ENCODE measurements at places on chromosomes 12 and 14.
A peak's percentile ranks its signal among the peaks of the same experiment; 100 is the strongest.

DNA sequence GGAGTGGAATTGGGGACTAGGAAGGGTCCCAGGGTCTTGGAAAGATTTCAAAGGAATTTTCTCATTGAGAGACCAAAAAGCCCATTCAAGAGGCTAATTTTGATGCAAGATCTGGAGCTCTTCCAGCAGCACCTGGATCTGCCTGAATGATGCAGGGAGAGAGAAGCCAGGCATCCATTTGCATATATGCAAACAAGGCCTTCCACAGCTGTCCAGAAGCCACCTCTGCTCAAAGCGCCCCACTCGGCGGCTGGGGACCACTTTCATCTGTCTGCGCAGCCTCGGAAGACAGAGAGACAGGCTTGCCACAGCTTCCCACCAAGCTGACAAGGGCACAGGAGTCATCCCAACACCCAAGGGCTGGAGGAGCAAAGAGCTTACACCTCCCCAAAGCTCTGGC is 295.6 kb downstream of the DPF3 start:
- no peak for DNase-seq

- DNase-seq: peak; percentile 42
Observed at GRCh38 chr14:35390577-35391387, 13.8 kb downstream of the NFKBIA start.

DNA sequence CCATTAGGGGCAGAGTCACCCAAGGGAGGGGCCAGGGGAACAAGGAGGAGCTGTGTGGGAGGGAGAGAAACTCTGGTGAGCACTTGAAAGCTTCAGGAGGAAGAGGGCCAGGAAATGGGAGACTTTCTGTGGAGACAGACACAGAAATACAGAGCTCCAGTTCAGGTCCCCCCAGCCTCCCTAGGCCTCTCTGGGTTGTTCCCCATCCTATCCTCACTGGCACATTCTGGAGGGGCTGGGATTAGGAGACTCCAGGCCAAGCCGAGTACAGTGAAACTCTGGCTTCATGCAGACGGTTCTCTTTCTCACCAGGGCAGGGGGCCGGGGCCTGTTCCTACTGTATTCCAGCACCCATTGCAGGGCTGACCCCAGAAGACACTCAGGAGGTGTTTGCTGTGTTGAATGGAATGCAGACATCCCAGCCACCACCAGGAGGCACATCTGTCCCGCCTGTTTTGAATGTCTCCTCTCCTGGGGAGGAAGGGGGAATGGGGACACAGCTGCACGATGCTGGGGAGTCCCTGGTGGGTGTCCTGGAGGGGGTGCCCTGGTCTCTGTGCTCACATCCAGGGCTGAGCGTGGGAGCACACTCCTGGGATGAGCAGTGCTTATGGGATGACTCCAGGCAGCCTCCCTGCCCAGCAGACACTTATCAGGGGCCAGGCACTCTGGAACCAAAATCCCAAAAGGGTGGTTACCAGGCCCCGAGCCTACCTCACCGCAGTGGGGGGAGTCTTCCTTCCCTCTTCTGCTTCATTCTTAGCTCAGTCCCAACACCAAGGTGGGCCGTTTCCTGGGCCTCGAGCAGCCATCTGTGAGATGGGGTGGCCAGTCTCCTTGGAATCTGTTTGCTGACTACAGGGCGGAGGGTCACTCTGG is 5.5 kb upstream of the KRT84 start:
- peak; percentile 48 for DNase-seq

GRCh38 chr14:66152747-66153146 is 333.4 kb upstream of the CCDC196 start:
- DNase-seq: no peak

- DNase-seq: no peak
Observed at GRCh38 chr14:66330228-66330627, 155.9 kb upstream of the CCDC196 start.

DNA sequence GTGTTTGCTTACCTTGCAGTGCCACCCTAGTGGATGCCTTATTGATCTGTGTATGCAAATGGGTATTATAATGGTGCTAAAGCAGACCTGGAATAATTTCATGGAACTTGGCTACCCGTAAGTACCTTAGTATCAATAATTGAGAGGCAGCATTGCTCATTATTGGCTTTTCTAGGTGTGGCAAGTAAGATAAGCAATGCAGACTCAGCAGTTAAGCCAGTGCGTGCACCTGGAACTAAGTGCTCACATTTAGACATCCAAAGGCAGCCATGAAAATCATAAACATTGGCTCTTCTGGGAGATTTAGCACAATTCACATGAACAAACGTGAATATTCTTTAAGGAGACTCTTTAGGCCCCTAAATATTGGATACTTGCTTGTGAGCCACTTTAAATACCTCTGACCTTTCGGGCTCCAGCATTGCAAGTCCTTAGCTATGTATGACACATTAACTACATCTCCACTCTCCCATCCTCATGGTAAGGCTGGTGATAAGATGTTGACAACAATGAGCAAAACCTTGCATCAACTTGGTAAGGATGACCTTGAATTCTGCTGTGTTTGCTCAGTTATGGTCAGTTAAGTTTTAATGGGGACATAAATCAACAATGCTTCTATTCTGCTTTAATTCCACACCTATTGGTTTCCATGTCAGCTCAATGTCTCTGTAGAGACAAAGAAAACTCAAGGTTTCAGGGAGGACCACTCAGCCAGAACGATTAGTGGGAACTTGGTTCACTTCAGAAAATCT is 112.0 kb downstream of the SLC5A8 start:
- DNase-seq: no peak

DNA sequence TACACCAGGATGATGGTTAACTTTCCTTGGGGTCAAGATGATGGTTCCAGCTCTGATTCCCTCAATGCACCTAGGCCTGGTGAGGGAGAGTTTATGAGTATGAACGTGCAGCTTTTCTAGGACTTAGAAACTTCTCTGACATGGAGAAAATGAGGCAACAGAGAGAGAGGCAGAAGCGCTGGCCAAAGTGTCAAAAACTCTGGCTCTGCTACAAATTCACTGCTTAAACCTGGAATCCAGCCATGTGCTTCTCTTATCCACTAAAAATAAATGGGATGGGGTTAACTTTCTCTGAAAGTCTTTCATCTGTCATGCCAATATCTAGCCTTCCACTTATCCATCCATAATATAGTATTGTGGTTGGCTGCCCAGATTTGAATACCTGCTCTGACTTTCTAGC is 568.7 kb downstream of the MED13L start:
- DNase-seq: no peak

DNA sequence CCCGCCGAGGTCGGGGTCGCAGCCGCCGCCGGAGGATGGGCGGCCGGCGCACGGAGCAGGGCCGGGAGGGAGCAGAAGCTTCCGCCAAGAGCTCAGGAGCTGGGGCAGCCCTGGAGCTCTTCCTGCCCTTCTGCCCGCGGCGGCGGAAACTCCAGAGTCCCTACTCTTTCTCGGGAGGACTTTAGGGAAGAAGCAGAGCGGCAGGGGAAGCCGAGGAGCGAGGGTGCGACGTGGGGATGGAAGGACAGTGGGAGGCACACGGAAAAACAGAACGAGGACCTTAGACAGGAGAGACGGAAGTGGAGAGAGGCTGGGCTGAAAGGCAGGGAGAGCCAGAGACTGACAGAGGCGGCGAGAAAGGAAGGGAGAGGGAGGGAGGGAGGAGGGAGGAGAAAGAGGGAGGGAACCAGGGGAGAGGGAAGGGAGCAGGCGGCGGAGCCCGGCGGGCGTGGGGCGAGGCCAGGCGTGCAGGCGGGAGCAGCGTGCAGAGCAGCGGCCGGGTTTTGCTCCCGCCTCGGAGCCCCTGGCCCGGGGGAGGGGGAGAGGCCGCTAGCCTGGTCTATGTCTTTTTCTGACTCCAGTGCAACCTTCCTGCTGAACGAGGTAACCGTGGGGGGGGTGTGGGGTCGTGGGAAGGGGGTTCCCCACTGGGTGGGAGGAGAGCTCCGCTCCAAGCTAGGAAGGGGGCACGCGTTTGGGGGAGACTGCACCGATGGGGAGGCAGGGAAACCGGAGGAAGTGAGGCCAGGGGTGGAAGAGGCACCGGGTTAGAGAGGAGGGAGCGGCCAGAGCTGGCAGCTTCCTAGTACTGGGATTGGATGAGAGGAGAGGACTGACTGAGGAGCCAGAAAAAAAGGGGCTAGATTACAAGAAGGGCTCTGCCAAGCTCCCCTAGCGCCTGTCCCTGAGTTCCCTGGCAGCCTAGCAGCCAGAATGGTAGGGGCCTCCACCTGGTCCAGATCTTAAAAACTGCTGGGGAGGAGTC is 2.9 kb upstream of the CACNB3 start:
- DNase-seq: peak; percentile 92

DNA sequence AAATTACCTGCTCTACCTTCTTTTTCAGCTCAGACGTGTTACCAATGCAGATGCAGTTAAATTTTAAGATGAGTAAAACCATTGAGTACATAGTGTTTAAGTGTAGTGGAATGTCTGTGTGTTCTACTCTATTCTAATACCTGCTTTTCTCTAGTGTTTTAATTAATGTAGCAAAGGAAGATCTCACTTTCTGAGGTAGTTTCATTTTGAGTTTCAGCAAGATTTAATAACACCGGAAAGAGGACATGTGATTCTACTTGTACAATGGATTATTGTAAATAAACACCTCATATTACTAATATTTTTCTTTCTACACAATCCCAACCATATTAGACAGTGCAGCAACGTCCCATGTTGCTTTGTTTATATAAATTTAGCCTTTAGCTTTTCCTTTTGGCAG is 315.4 kb downstream of the RAD51B start:
- no peak for DNase-seq

- DNase-seq: peak; percentile 80
Observed at GRCh38 chr12:57182918-57183575, 33.5 kb upstream of the NXPH4 start.

DNA sequence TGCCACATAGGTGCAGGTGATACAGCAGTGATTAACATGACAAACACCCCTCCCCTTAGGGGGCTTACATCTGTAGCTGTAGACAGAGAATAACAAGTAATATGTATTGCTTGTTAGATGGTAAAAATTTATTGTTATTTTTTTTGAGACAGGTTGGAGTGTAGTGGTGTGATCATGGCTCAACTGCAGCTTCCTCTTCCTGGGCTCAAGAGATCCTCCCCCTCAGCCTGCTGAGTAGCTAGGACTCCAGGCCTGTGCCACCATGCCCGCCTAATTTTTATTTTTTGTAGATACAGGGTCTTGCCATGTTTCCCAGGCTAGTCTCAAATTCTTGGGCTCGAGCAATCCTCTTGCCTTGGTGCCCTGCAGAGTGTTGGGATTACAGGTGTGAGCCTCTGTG is 19.8 kb downstream of the DIP2B start:
- no peak for DNase-seq

DNA sequence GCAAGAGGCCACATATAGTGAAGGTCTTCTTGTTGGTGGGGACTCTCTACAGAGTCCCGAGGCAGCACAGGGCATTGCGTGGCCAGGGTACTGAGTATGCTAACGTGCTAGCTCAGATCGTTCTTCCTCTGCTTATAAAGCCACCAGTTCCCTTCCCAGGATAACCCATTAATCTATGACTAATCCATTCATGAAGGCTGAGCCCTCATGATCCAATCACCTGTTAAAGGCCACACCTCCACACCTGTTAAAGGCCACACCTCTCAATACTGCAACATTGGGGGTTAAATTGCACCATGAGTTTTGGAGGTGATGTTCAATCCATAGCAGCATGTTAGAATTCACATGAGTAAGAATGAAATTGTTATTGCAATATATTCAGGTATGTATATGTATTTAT is 12.8 kb upstream of the YARS2 start:
- no peak for DNase-seq

- DNase-seq: peak; percentile 67
Observed at GRCh38 chr12:88062474-88062873, 33.3 kb upstream of the C12orf50 start.

- no peak for DNase-seq
Observed at GRCh38 chr12:115869604-115870003, 407.9 kb downstream of the MED13L start.

DNA sequence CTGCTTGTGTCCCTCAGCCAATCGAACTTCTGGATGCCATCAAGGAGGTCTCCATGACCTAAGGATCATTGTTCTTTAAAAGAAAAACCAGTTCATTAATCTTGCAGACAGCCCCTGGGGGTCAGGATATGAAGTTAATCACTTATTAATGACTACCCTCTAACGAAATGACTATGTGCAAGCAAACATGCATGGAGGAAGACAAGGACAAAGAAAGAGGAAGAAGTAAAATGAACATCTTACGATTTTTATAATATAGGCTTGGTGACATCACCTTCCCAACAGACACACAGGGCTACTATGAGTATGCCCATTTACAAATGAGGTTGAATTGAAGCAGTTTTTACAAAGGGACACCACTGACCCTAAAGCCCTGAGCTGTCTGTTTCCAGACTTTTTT is 111.1 kb upstream of the AMIGO2 start:
- no peak for DNase-seq

DNA sequence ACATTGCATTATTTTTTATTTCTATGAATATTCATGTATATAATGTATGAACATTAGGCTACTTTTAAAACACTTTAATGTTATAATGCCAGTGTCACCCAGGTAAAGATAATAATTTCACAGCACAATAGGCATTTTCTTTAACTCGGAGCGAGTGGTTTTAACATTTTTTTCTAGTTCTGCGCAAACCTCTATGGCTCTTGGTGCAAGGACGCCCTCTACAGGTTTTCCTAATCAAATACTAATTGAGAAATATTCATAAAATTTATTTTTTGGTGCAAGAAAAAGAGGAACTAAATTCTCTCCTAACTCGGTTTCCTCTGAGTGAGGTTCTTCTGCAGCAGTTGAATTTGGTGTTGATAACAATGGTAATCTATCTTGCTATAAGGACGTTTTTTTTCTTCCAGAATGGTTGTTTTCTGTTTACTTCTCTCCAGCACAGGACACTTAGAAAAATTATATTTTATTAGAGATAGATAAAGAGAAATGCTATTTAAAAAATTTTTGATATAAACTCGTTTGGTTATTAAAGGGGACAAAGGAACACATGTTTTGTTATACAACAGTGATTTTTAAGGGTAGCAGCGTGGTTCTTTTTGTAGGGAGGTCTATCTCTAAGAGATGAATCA is 2.4 kb upstream of the WIF1 start:
- DNase-seq: peak; percentile 92

DNA sequence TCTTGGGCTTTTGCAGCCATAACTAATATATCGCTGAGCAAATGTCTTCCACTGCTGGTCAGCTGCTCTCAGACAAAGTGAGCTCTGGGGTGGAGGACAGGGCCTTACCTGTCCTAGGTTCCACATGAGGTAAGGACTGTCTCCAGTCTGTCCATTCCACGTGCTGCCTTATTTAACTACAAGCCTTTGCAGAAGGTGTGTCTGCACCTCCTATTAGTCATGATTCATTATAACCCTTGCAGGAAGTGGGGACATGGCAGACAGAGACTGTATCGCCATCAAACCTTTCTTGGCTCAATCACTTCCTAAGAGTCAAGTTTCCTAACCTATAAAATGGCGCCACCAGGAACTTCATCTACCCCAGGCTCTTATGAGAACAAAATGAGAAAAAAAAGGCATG is 46.9 kb downstream of the SLC25A47 start:
- no peak for DNase-seq

DNA sequence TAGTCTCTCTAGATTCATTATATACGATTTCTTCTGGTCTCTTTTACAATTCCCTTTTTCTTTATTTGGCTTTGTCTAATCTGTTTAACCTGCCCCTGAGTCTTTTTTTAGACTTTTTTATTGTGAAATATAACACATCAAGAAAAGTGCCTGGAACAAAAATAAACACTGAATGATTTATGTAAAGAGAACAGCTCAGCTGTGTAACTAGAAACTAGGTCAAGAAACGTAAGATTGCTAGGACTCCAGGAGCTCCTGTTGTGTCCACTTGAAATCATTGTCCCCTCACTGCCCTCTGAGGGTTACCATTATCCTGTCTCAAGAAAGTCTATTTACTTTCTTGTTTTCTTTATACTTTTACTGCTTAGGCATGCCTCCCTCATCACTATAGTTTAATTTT is 23.1 kb downstream of the EXD2 start:
- no peak for DNase-seq

Data from hematopoietic multipotent progenitor cell treated with erythropoietin and hydrocortisone succinate and interleukin-3 and kit ligand, for 4 days (in vitro differentiated cells).